ENCODE measurements at places on chromosomes 11 and 22. TPM values are rescaled to one million over a fixed set of nuclear protein-coding genes. Genes with fewer than 3 reads are reported as not detected.
A peak's percentile ranks its signal among the peaks of the same experiment; 100 is the strongest.

Gene SPON1
- 195 TPM for total RNA-seq

Gene AIP
- total RNA-seq, result 94.2 TPM

Gene ANO3
- total RNA-seq, result 30.0 TPM

Gene MUC2
- total RNA-seq, result 0.26 TPM

Gene OR10A5
- total RNA-seq, result not detected

- DNase-seq, result no peak
These were observed at the start of gene PLET1 for GRCh38 chr11:112260490-112260889. Gene PLET1 (minus strand): TSS chr11:112260860. CDS start chr11:112260589, 271 bp downstream.

GRCh38 chr22:49192180-49192856, 635.4 kb downstream of the BRD1 start:
- DNase-seq, result no peak

- peak; percentile 95 for DNase-seq
These were observed at the start of the genes DCDC1 and DNAJC24 for GRCh38 chr11:31369348-31370329. Gene DCDC1 (minus strand): TSS chr11:31369739. CDS start chr11:31328280, 41,459 bp downstream. Gene DNAJC24 (plus strand): TSS chr11:31369860. CDS start chr11:31370749, 889 bp downstream.

DNA sequence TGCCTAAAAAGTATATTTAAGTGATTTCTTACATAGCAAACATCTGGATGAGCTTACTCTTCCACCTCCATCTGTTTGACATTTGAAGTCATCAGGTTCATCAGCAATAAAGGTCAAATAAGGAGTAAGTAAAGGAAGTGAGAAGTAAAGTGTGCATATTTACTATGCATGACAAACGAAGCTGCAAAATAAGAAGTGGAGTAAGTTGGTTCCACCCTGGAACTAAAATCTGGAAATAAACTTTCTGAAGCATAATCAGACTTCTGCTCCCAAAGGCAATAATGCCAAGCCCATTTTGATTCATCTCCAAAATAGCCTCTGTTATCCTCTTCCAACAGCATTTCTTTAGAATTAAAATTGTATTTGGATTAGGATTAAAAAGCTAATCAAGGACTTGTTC, 8.4 kb upstream of the FIBIN start:
- no peak for DNase-seq

DNA sequence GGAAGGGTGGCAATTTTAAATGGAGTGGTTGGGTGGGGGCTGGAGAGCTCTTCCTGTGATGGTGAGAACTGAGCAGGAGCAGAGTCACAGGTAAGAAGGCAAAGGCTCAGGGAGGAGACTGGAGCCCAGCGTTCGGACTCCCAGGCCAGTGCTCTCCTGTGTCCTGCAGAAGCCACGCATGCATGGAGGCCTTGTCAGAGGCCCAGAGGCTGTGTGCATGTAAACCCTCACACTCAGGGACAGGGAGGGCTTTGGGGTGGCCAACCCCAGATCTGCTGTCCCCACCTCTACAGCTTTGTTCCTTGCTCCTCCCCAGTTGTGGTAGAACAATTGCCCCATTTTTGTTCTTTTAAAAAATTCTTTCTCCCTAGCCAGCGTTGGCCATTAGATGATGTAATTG, 130.4 kb upstream of the PARVA start:
- DNase-seq, result no peak

DNA sequence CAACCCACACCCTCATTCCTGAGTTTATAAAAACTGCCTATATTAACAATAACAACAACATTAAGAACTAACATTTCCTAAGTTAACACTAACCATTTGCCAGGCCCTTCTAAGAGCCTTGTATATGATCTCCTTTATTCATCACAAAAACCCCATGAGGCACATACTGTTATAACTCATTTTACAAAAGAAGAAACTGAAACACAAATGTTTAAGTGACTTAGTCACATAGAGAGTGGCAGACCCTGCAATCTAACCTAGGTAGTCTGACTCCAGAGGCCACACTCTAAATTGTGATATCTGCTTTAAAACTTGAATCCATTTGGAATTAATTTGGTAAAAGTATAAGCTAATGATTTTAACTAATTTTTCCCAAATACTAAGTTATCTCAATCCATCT, 116.1 kb downstream of the SYT9 start:
- DNase-seq, result no peak

DNA sequence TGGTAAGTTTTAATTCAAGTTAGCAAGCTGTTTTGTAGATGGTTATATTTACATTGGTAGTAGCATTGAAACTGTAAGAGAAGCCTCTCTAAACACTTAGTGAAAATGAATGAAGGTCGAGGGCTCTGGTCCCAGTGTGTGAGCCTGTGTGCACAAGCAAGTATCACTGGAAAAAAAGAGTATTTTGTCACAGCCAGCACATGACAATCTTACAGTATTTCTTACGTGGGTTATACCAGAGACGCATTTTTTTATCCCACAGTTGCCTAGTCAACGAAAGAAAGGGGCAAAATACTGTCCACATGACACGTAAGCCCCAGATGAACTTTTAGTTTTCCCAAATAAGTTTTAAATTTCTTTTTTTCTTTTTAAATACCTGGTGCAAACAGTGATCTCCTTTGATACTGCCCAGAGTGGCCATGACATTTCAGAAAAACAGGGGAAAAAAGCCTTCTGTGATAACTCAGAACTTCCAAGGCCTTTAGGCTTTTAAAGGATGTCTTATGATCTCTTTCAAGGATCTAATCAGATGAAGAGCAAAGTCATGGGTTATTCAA, 23.5 kb downstream of the RAB38 start:
- no peak for DNase-seq

- DNase-seq, result no peak
These were observed 203.1 kb upstream of the MTMR2 start for GRCh38 chr11:96126917-96127595.

- no peak for DNase-seq
These were observed 138.7 kb downstream of the SOX6 start for GRCh38 chr11:16217631-16218030.

- DNase-seq, result no peak
These were observed 18.6 kb upstream of the PARVB start for GRCh38 chr22:44005524-44005923.

GRCh38 chr22:32313532-32313931, 44.1 kb upstream of the RFPL3 start:
- DNase-seq, result no peak

- no peak for DNase-seq
These were observed 8.2 kb upstream of the HBE1 start for GRCh38 chr11:5277807-5278382.

DNA sequence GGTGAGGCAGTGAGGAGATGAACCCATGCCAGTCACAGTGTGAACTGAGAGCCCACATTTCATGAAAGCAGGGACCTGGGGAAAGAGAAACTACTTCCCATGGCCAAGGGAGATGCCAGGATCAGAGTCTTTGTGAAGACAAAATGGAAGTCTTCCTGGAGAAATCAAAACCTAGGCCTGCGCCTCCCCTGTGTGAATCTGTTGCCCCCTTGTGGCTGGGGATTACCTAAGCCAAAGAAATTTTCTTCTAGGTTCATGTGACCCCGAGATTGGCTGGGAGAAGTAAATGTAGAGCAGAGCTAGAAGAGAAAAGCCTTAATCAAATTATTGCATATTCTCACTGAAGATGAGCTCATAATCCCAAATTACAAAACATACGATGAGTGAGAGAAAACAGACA, 1075.3 kb downstream of the TBC1D22A start:
- DNase-seq, result peak; percentile 17
